ENCODE measurements at places on chromosomes 16 and 17.

DNA sequence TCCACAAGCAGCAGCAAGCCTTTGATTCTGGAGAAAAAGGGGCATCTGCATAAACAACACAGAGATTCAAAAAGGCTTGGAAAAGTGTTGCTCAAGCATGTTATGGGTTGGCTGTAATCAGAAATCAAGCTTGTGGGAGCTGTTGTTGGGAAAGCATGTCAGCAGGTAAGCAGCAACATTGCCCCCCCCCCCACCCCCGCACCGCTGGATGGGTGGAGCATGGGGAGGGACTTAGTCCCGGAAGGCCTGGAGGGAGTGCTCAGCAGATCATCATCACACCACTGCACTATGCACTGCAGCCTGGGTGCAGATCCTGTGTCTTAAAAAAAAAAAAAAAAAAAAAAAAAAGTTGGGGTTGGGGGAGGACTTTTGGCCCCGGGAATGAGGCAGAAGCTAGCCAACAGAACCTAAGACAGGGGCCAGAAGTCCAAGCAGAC, 16.8 kb upstream of the AKAP1 start:
- DNase-seq: no peak

- no peak for DNase-seq
These were observed 365.4 kb downstream of the XYLT1 start for GRCh38 chr16:17105239-17105797.

GRCh38 chr17:83056583-83057396, 22.6 kb upstream of the METRNL start:
- DNase-seq: no peak

- peak; percentile 64 for DNase-seq
These were observed 2.7 kb downstream of the FHOD1 start for GRCh38 chr16:67244387-67245185.

- no peak for DNase-seq
These were observed 25.0 kb downstream of the METTL22 start for GRCh38 chr16:8646326-8647053.

DNA sequence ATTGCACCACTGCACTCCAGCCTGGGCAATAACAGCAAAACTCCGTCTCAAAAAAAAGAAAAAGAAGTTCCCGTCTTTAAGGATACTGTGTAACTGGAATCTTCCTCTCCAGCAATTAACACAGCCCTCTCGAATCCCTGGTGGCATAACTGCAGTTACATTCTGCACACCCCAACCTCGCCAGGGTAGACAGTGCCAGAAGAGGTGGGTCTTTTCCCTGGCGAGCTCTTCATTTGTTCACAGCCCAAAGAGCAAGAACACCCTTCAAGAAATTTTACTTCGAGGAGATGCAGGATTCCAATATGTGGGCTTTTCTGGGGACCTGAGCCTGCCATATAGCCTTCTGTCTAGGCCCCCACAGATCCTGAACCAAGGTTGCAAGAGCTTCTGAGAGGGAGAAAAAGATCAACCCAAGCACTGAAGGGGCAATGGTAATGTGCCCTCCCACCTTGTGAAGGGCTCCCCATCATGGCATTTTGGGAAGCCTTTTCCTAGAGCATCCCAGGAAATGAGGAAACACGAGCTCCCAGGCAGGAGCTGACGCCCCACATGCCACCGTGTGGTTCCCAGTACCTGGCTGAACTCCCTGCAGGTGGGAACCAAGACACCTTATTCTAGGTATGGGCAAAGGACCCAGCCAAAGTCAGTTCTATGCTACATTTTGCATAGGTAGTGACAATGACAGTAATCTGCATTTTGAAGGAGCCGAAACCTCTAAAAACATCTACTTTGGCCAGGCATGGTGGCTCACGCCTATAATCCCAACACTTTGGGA, 26.9 kb downstream of the TK2 start:
- DNase-seq: no peak

DNA sequence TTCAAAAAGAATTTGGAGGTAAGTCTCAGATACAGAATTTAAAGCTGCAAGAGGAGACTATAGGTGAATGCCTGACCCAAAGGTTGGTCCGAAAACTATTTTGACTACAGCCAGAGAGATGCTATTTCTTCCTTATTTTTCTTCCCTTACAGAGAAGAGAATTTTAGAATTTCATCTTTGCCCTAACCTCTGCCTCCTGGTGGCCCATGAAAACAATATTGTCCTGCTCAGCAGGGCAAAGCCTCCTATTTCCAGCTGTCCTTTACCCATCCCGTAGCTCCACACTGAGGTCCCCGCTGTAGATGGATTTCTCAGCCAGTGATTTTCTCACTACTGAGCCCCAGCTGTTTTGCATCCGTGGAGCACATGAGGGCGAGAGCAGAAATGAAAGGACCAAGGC, 24.6 kb downstream of the HOXB1 start:
- no peak for DNase-seq

Data from T-helper 2 cell (primary cell).